Osteoblast (primary cell): ENCODE measurements at places on chromosomes 5 and 9.

DNA sequence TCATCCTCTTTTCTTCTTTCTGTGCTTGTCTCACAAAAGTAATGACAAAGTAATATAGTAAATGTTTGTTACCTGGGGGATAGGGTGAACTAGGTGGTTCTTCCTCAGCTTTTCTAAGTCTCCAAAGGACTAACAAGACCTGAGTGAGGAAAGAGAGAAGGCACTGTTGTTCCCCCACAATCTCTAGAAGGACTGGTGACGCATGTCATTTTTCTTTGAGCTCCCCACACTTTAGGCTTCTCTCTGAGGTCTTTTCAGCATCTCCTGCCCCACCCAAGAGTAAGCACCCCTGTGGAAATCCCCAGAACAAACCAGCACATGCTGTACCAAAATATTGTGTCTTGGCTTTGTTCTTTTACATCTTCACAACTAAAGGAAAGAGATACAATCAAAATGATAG lies 2.4 kb upstream of the IL7R start:
- DNase-seq = no peak

DNA sequence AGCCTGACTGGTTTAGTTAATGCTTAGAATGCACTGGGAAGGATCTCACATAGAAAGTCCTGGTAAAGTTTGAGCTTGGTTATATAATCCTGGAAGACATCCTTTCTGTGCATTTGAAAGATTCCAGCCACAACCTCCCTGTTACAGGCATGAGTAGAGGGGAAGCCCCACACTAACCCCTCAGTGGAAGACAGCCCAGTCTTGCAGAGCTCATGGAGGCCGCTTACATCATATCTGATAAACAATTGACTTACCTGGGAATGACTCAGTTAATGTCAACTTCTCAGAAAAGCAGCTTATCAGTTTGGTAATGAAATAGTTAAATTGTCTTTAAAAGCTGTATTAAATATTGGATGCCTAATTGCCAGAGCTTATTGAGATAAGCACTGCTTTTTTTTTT lies 28.1 kb upstream of the PDE8B start:
- no peak for DNase-seq

- no peak for DNase-seq
These were observed 578.4 kb downstream of the SLCO4C1 start for GRCh38 chr5:101717721-101718120.

DNA sequence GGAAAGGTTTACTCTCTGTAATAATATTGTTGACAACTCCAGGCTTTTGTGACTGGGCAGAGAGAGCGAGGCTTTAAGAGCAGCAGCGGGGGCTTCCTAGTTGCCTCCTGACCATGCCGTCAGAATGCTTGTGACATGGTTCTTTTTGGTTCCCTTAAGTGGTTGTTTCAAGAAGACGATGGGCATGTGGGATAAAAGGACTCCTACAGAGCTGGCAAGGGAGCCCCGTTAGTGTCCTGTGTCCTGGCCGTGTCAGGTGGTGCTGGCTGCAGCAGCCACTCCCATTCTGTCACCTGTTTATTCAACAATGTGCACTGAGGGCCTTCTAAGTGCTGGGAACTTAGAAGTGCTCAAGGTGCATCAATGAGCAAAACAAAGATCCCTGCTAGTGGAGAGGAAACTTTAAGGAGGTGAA lies 19.7 kb downstream of the LCP2 start:
- no peak for DNase-seq

- peak; percentile 36 for DNase-seq
These were observed 274.6 kb downstream of the ARHGEF28 start for GRCh38 chr5:73900566-73900965.

GRCh38 chr9:134215699-134216448 lies 51.5 kb upstream of the RNU6ATAC start:
- peak; percentile 77 for DNase-seq

DNA sequence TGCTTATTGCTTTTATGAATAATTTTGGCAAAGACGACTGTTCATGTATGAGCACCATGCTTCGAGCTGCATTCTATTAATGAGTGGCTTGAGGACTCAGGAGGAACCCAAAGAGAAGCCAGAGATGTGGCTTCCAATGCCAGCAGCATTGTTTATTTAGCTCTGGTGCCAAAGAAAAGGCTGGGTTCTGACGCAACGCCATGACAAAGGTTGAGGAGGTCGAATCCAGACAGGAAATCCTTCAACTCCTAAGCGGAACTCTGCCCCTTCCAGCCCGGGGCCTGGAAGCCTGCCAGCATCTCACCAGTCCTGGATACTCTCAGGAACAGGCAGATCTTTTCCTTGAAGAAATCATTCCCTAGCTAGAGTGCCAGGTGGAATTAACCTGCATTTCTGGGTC lies 104.4 kb downstream of the ARHGAP26 start:
- no peak for DNase-seq

- no peak for DNase-seq
These were observed 2.0 kb downstream of the CTNNAL1 start for GRCh38 chr9:109011231-109011671.

GRCh38 chr5:159059722-159060121 lies 40.0 kb downstream of the EBF1 start:
- no peak for DNase-seq

GRCh38 chr9:8143677-8144076 lies 344.1 kb upstream of the DMAC1 start:
- no peak for DNase-seq

DNA sequence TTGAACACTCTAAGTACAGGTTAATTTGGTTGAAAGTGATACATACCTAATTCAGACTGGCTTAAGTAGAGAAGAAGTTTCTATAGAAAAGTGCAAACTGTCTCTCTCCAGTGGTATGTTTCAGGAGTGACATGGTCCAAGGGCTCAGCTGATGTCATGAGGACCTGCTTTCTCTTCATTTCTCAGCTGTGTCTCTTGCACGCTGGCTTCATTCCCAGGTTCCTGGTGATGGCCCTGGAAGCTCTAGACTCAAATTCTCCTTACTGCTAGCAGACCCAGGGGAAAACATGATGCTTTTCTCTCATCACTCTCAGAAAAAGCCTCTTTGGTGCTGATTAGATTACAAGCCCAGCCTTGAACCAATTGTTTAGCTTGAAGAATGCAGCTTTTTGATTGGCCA lies 211.9 kb upstream of the CLINT1 start:
- no peak for DNase-seq

GRCh38 chr9:91071184-91071990 lies 269.8 kb downstream of the SYK start:
- peak; percentile 87 for DNase-seq

DNA sequence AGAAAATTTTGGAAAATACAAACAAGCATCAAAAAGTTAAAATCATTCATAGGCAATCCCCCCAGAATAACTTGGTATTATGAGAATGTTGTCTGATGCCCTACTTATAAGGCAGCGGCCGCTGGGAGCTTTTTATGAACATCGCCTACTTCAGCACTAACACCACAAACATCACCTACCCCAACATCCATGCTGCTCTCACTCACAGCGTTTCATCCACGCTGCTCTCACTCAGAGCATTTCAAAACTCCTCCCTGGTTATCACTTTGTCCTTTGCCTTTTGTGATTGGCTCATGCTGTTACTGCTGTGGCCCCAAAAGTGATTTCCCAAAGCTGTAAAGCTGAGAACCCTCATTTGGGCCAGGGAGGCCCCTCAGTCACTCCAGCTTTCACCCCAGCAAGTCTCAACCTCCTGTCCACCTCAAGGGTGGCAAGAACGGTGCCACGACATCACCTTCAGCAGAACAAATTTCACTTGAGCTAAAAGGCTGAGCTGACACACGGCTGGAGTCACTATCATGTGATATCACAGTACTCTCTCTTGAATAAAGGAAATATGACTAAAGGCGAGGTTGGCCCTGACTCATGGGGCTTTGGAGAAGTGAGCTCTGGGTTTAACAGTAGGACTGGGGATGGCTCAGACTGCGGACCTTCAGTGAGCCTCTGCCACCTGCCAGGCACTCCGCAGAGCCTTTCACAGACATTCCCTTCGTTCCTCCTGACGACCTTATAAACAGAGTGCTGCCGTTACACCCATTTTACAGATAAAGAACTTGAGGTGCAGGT lies 25.2 kb downstream of the SHC3 start:
- DNase-seq = peak; percentile 81

DNA sequence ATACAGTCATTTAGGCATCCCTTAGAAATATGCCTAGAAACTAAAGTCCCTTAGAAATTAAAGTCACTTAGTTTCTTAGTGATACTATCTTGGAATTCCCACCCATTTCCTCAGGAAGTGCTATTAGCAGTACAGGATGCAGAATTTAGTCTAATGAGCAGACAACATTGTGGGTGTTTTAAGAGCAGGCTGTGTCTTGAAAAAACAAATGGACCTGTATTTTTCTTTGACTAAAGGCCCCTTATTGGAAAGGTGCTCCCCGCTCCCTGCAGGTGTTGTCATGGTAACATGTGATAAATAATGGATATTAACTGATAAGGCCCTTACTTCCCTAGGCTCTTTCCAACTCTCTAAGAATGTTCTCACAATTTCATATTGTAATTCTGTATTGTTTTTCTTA lies 38.8 kb upstream of the STARD4 start:
- DNase-seq = no peak

DNA sequence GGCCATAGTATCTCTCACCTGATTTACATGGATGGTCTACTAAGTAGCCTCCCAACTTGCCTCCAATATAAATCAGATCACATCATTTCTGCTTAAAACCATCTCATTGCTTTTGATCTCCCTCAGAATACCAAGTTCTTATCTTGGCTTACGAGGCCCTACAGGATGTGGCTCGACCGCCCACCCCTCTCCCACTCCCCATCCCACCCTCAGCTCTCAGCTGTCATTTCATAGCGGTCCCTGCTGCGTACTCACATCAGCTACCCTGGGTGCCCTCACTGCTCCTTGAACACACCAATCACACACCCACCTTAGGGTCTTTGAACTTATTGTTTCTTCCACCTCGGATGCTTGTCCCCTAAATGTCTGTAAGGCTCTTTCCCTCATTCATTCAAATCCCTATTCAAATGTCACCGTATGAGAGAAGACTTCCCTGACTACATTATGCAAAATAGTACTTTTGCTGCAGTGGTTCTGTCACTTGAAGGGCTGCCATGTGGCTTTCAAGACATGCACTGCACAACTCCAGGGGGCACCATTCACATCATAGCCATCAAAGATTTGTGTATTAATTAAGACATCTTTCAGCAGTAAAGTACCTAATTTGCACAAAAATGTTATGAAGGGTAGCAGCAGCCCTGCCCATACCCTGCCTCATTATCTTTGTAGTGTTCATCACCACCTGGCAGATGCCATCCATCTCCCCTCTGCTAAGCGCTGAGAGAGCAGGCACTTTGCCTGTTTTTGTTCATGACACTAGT lies 171.1 kb downstream of the ENC1 start:
- DNase-seq = no peak

GRCh38 chr9:96116275-96117064 lies 185.5 kb downstream of the HSD17B3 start:
- DNase-seq = no peak

- no peak for DNase-seq
These were observed 1.1 kb upstream of the SNX24 start for GRCh38 chr5:122844136-122844909.

GRCh38 chr5:138946241-138946623 lies 71.1 kb upstream of the LRRTM2 start:
- no peak for DNase-seq

DNA sequence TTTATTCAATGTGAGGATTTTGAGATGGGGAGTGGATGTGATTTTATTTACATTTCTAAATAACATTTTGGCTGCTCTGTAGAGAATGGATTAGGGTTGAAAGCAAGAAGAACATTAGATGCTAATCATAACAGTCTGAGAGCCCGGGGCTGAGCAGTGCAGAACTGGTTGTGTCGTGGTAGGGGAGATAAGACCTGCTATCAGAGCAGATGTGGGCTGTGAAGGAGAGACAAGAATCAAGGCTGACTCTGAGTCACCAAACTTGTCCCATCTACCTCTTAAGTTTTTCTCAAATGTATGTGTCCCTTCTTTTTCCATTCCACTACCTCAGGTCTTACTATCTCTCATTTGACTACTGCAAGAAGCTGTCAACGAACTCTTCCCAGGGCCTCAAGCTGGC lies 35.4 kb upstream of the SLC28A3 start:
- DNase-seq = no peak

DNA sequence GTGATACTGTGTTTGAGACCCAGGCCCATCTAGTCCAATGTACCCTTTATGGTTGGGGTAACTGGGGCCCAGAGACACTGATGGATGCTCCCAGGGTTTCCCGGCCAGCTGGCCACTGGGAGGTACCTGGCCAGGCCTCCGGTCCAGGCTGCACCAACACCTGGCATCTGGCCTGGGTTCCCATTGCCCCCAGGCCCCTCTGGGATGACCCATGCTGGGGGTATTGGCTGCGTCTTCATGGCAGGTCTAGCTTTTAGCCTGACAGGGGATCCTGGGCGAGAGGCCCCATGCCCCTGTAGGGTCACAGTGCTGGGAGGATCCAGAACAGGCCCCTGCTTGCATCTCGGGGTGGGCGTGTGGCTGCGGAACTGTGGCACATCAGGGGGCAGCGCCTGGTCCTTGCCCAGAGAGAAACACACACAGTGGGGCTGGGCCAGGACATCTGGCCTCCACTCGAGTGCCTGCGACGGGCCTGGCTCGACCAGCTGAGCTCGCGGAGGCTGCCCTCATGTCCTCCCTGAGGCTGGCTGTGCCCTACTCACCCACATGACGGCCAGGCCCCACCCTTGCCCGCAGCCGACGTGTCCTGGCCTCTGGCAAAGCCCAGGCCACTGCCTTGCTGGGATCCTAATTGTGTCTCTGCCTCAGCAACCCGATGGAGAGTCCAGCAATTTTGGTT lies 21.5 kb upstream of the COL5A1 start:
- no peak for DNase-seq

GRCh38 chr9:133248726-133249295 lies 26.2 kb downstream of the ABO start:
- DNase-seq = peak; percentile 70

GRCh38 chr9:135391759-135392158 lies 87.8 kb upstream of the PPP1R26 start:
- DNase-seq = no peak

DNA sequence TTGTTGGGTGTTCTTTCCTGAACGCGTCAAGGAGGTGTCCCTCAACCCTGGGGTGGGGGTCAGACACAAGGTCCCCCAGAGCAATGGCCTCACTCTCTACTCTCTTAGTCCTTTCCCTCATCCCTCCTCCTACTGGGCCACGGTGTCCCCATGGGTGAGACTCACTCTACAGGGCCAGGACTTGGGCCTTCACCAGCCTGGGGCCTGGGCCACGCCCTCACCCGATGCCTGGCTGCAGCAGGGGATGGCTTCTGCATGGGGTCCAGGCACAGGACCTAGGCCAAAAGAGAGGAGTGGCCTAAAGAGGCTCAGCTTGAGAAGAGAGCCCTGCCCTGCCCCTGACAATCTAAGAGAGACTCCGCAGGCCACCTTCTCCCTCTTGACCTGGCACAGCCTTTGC lies 5.8 kb downstream of the LCN12 start:
- no peak for DNase-seq

- peak; percentile 81 for DNase-seq
These were observed 5.3 kb downstream of the KLF4 start for GRCh38 chr9:107484117-107484723.

DNA sequence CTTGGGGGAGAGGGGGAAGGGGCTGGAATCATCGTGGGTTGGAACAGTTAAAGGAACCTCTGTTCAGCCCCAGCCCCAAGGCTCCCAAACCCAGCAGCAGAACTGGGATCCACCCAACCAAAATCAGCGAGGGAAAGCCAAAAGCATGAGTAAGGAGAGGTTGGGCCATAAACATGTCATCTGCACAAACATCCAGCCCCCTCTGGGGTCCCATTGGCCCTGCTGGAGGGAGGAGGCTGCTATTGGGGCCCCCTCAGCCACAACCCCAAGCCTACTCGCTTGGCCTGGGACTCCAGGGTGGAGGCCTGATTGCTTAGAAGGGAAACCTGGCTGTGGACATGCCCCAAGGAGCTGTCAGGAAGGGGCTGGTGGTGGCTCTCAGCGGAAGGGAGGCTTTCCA lies 154.9 kb downstream of the FGF18 start:
- no peak for DNase-seq

GRCh38 chr9:119881898-119882297 lies 512.7 kb upstream of the BRINP1 start:
- no peak for DNase-seq
